OCI-M1 (cell line): ENCODE measurements at places on chromosomes 16 and 17.
A peak's percentile ranks its signal among the peaks of the same experiment; 100 is the strongest.

DNA sequence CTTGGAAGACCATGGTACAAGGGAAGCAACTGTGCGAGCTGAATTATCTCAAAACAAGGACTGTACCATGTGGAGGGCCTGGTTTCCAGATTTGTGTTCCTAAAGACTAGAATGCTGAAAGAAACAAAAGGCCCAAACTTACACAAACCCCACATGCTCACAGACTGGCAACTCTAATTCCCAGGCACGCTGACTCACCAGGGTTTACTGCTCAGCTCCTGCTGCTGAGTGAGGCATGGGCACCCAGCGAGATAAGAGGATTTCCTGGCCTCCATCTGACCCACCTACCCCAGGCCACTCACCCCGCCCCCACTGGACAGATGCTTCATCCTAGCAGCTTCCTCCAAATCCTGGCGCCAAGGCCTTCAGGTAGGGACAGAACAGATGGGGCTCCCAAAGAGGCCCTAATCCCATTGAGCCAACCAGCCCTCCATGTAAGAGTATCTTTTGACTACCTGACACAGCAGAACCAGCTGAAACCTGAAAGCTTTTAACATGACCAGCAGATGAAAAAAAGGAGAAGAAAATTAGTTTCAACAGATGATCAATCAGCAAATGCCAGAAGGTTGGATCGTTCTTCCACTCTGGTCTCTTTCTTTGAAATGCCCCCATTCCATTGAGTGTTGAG, 33.9 kb downstream of the DCUN1D3 start:
- DNase-seq, result peak; percentile 68

- DNase-seq, result no peak
These were observed 7.5 kb downstream of the ASPSCR1 start for GRCh38 chr17:81984773-81985410.

DNA sequence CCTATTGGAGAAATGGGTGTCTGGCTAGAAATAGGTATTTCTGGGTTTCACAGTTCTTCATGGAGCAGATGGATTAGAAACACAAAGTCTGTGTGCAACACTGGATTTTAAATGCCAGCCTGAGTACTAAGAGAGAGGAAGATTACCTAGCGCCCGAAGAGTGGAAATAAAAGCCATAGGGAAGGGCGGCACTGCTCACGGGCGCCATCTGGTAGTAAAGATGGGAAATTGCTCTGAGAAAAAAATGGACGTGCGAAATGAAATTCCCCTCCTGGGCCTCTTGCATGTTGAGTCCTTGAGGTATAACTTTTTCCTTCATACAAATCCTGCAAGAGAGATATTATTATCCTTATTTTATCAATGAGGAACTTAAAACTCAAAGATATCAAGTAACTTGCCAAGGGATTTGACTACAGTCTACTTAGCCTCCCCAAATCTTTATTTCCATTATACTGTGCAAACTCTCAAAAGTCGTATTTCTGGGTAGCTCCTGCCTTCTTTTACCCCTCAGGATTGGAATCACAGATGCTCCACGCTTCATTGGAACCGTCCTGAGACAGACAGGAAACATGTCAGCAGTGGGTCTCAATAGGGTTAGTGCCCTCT, 72.8 kb downstream of the MMD start:
- DNase-seq, result peak; percentile 82

DNA sequence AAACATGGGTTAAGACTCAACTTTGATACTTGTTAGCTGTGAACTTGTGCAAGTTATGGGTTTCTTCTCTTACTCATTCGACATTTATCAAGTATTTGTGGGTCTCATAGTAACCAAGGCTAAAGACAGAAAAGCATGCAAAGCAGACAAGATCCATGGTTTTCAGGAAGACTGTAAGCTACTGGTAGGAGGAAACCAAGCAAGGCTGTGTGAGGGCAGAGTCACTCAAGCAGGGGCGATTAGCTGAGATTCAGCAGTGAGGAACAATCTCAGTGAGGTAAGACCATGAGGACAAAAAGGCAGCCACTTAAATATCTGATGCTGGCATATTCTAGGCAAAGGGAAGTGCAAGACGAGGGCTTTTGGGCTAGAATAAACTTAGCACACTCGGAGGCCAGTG, 29.5 kb downstream of the MBTD1 start:
- no peak for DNase-seq

DNA sequence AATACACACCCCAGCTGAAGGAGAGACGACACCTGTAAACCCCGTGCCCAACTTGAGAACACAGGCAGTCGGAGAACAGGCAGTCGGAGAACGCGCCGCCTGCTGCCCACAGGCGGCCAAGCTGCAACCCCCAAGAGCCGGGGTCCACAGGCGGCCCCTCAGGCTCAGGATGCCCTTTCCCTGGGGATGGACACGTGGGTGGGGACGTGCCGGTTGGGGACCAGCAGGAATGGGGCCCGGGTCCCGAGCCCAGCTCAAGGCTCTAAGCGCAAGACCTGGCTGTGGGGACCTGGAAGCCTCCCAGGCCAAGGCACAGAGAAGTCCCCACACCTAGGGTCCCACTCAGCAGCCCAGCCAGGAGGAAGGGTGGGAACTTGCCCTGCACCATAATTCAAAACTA, 79.5 kb upstream of the GNG13 start:
- no peak for DNase-seq

DNA sequence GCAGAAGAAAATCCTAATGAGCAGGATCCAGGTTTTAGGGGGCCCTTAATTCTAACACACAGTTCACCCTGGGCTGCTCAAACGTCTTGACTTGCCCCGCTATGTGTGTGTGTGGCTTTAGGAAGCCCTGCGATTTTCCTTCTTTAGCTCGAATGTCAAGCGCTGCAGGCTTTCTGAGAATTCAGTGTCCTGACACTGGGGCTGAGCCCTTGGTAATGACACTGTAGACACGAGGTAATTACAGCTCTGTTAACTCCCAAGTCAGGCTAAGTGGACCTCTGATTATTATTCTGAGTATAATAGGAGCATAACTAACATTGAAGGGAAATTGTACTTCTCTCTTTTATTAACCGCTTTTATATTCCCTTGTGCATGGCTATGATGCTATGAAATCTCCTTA, 202.1 kb downstream of the RBFOX1 start:
- DNase-seq, result no peak

DNA sequence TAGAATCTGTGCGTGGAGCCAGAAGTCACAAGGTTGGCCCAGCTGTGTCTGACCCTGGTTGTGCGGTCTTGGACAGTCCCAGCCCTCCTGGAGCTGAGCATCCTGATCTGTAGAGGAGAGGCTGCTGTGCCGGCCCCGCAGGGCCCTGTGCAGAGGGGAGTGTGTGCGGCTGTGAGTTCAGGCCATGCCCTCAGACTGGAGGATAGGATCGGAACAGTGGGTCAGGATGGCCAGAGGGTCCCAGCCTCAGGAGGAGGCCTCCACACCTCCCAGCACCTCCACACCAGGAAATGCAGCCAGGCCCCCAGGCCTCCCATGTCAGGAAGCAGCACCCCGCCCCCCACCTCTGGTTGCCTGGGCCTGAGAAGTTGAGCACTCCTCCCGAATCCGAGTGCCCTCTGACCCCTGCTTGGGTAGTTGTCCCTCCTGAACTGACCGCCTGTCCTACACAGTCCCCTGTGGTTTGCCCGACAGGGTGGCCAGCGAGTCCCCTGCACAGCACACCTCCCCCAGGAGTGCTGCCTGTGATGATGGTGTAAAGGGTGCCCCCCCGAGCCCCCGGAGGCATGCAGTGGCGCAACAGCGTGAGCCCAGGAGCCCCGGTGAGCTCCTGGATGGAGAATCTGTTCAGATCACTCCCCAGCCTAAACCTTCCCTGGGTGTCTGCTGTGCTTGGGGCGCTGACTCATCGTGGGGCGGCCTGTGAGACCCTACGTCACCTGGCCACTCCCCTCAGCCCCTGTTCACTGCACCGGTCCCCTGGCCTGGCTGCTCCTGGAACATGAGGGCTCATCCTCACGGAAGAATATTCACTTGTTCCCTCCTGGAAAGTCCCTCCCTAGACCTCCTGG, 285.2 kb downstream of the SEC14L1 start:
- DNase-seq, result peak; percentile 60

DNA sequence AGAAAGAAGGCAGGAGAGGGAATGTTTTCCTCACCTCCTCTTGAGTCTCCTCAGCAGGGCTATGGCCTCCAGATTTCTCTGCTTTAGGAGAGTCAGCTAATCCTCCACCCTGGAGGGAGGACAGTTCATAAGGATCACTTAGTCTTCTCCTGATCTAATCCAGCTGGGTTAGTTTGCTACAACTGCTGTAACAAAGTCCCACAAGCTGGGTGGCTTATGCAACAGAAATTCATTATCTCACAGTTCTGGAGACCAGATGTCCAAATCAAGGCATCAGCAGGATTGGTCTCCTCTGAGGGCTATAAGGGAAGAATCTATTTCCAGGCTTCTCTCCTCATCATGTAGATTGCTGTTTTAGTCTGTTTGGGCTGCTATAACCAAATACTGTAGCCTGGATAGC, 40.6 kb upstream of the XYLT1 start:
- DNase-seq, result no peak

DNA sequence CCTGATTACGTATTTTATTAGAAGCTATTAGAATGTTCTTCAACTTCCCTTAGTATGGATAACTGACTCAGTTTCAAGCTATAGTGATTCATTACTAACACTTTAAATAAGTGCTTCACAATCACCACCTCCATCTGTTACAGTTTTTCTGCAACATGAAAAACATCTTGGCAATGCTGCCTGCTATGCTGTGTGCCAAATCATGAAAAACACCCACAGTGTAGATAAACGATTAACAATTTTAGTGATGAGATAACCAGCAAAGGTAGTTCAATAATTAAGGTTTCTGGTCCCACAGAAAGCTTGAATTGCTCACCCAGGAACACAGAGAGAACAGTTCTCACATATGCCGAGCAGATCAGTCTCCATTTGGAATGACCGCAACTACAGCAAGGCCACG, 51.4 kb upstream of the SLC25A19 start:
- DNase-seq, result no peak

DNA sequence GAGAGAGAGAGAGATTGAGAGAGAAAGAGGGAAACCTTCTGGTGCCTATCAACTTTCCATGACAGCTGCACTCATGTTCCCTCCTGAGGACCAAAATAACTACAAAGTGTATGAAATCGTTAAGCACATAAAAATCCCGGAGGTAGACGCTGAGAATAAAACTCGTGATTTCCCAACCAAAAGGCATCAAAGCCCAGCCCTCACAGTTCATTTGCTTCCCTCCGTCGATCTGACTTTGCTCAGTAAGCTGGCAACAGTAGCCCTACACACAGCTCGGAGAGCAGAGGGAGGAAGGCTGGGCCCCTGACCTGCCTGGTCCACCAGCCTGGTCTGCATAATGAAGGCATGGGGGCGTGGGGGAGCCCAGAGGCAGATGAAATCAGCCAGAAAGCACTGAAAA, 273.9 kb upstream of the ZFHX3 start:
- DNase-seq, result no peak

- DNase-seq, result no peak
These were observed 19.8 kb upstream of the TANGO6 start for GRCh38 chr16:68823401-68824135.

GRCh38 chr16:80655751-80656150, 115.0 kb downstream of the DYNLRB2 start:
- no peak for DNase-seq

DNA sequence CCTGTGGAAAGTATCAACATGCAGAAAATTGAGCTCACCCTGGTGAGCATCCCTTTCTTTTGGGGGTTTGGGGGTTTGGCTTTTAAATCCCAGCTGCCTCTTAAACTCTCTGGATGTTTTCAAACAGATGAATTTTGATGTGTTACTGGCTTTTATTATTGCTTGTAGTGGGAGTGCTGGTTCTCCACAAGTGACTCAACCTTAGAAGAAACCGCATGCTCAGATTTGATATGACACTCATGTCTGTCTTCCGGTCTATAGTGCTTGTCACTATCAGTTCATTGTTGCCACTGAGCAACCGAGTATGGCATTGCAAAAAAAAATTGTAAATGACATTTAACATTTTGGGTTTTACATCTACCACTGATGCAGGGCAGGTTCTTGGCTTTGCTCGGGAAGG, 104.5 kb downstream of the HS3ST4 start:
- DNase-seq, result peak; percentile 23

DNA sequence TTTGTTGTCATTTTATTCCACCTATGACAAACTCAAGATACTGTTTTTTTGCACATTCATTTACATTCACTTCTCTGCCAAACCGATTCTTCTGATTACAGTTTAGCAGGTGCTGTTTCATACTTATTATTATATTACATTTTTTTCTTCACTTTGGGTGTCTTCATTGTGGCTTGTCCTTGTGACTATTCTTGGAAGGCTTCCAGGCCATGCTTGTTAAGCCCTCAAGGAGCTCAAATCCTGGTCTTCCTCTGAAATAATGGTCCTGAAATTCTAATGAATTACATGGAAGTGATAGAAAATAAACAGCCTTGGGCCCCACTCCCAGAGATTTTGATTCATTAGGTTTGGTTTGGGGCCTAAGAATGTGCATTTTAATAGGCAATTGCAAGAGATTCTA, 1.4 kb downstream of the KRTAP2-4 start:
- peak; percentile 46 for DNase-seq

DNA sequence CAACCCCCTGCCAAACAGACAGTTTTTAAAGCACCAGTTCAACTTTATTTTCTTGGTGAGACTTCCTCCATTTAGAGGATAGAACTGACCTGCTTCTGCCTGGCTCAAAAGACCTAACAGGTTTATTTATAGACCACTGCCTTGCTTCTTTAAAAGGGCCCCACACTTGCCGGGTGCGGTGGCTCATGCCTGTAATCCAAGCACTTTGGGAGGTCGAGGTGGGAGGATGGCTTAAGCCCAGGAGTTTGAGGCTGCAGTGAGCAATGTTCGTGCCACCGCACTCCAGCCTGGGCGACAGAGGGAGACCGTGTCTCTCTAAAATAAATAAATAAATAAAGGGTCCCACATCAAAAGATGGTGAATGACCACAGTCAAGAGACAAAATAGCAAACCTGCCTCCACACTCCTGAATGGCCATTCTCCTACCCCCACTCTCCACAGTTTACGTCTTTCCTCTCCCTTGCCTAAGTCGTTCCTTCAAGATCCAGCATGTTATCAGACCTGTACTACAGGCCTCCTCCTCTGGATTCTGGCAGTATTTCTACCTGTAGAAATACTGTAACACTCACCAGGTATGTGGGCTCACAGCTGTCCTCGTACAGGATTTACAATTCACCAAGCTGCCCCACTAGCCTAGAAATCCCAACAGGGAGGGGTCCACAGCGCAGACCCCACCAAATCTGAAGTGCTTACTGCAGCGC, 95.6 kb downstream of the SMG6 start:
- DNase-seq, result no peak

DNA sequence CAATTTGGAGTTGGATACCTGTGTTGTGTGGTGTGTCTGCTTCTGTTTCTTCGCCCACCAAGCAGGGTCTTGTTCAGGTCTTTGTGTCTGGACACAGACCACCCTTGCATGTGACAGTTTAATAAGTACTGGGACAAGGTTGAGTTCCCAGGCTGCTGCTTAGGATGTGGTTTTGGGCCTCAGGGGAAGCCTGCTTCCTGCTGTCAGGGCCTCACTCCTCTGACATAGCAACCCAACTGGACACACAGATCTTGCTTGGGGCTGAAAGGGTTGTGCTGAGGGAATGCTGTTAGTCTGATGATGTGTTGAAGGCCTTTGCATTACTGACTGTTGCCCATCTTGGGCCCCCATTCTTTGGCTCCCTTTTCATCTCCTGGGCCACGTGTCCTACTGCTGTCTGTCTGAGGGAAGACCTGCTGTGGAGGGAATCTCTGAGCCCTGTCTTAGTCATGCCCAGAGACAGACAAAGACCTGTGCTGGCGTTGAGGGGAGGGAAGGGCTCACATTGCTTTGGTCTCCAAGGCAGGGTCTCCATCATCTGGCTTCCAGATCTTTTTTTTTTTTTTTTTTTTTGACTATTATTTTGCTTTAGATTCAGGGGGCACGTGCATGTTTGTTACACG, 4.7 kb upstream of the TGFB1I1 start:
- no peak for DNase-seq
